ENCODE measurements at places on chromosomes 11 and 22.

GRCh38 chr11:100930185-100930778 is 199.3 kb downstream of the PGR start:
- no peak for DNase-seq

- no peak for DNase-seq
Observed at GRCh38 chr22:46439576-46440465, 97.6 kb downstream of the CELSR1 start.

DNA sequence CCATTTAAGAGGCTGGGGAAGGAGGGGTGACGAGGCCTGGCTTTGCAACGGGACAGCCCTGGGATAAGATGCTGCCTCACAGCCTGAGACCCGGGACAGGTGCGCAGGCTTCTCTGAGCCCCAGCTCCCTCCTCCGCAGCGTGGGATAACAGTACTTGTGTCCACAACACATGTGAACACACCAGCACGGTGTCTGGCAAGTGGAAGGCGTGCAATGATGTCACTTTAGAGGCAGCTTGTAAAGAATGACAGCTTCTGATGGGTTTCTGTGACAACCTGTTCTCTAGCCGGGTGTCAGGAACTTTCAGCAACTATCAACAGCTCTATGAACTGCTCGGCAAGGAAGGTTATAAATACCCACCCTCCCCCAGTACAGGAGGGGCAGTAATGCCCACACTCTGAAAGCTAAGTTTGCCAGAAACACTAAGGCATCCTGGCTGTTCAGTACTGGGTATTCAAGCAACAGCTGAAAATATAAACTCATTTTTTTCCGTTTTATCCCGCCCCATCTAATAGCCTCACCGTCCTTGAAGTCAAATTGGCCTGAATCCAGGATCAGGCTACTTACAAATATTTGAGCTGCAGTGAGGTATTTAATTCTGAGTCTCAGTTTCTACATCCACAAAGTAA is 59.7 kb downstream of the MYH9 start:
- no peak for DNase-seq

DNA sequence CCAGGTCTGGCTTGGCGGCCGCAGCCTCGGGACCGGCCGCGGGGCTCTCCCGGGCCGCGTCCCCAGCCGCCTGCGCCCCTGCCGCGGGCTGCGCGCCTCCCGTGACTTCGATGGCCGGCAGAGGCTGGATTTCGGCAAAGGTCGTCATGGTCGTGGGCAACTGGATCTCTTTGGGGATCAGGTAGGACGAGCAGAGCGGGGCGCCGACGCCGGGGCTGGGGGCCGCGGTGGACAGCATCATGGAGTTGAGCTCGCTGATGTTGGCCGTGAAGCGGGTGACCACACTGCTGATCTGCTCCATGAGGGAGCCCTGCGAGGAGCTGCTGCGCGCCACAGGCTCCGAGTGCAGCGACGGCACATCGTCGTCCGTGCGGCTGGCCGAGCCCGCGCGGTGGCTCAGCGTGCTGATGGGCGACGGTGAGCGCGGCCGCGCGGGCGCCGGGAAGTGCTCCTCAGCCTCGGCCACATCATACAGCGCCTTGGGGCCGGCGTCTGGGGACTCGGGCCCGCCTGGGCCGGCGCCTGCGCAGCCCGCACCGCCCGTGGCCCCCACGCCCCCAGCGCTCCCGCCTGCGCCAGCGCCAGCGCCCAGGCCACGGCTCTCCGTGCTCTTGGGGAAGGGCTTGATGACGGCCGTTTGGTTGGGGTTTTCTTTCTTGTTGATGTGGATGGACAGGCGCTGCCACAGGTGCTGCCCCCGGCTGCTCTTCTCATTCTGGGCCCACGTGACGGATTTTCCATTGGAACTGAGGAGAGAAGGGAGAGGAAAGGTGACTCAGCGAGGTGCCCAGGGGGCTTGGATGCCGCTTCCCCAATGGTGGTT is 171.4 kb upstream of the CTSC start:
- DNase-seq, result peak; percentile 46

DNA sequence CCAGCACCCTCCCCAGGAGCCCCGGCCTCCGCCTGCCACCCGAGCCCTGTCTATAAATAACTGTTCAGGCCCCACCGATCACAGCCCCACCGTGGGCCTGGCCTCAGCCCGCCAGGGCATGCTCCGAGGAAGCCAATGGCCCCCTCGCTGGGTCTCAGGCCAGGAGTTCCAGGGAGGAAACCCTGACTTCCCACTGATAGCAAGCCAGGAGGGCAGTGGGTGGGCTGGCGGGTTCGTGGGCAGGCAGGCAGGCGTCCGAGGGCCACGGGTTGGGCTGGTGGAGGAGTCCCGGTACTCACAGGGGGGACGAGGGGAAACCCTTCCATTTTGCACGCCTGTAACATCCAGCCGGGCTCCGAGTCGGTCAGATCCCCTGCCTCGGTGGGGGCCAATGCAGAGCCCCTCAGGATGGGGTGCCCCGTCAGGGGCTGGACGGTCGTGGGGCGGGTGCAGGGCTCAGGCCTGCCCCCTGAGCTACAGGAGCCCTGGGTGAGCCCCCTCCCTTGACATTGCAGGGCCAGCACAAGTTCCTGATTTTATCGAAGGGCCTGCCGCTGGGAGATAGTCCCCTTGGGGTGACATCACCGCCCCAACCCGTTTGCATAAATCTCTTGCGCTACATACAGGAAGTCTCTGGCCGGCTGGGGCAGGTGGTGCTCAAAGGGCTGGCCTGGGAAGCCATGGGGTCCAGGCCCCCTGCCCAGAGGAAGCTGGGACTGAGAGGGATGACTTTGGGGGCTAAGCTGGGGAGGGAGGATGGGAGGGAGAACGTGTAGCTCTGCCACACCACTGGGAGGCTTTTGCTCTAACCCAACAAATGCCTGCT is at the start of gene SPI1:
Gene SPI1, minus strand, starts transcription at position 538 of the 826 bp plus-strand sequence. Its CDS starts 194 bp downstream, at position 344.
- DNase-seq, result no peak

DNA sequence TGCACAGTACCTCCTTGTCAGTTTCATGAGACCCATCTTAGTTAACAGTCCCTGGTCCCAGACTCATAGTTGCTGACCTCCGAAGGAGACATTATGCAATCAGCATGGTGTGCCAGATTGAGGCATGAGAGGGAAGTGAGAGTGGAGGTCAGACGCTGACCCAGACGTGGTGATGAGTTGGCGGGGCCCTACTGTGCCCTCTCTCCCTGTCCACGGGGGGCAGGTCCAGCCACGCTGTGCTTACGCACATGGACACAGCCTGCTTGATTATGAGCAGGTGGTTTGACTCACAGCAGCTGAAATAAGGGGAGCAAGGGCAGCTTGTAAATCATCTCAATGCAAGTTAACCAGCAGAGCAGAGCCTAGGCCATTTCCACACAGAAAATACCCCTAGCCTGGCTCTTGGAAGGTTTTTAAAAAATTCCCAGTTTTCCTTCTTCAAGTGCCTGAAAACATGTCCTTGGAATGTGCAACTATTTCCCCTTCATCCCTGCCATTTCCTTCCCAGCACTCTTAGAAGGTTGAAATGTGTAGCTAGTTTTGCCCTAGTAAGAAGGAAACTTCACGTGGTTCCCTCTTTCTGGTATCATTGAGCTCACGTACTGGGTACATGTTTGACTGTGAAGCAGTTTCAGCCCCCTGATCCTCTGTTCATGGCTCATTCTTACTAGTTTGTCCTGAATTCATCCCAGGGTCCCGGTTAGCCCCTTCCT is 122.6 kb upstream of the SORL1-AS1 start:
- no peak for DNase-seq

DNA sequence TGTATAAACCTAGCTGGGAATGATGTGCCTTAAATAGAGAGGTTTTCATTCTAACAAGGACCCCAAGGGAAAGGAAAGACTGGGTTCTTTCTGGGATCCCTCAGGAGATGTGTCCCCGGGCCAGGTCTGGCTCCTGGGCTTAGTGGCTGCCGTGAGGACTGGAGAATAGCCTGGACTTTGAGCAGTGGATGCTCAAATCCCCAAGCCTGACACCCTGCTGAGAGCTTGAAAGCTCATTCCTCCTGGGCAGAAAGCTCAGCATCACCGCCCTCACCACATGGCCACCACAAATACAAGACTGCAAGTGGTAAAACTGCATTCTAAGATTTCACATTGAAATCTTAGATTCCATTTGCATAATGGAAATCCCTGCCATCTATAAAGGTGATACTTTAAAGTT is 79.4 kb upstream of the NARS2 start:
- peak; percentile 22 for DNase-seq

GRCh38 chr11:101010899-101011298 is 118.7 kb downstream of the PGR start:
- no peak for DNase-seq

DNA sequence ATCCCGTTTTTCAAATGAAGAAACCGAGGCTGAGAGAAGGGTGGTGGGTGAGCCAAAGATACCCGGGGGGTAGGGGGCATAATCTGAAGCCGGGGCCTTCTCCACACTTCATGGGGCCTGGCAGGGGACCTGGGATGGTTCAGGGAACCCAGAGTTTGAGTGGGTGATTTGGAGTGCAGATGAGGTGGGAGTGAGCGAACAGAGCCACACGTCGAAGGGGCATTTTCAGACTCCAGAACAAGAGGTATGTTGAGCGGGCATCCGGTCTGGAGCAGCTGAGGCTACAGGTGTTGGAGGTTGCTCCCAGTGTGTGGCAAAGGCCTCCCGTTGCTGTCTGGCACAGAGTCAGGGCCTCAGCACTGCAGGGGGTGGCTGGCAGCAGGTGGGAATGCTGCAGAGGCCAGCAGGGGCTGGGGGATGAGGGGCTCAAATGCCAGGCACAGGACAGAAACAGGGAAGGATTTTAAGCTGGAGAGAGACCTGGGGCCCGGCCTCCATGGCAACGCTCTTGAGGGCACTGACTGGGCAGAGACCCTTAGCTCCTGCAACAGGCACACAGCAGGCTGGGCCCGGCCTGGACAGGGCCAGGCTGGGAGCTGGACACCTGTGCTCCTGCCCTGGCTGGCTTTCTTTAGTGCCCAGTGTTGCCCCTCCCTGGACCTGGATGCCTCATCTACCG is 46.2 kb downstream of the WNT11 start:
- DNase-seq, result no peak

DNA sequence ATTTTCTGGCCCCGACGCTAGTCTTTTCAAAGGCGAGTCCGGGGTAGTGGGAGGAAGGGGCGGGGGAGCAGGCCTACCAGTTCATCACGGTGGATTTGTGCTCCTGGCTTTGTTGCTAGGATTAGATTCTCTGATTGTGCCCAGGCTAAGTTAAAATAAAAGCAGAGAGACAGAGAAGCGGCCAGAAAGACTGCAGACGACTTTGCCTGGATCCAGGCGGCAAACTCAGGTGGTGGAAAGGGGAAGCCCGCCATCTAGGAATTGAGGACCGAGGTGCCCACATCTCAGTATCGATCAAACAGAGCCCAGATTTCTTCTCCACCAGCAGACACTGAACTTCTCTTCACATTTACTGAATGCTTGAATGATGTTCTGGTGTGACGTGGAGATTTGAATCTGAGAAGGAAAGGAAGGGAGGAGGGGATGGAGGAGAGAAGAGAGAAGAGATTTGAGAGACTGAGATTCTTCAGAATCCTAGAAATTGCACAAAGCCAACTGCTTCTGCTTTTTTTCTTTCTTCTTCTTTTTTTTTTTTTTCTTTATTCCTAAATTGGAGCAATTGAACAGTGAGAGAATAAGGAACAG is 2.7 kb downstream of the FAT3 start:
- DNase-seq, result no peak

DNA sequence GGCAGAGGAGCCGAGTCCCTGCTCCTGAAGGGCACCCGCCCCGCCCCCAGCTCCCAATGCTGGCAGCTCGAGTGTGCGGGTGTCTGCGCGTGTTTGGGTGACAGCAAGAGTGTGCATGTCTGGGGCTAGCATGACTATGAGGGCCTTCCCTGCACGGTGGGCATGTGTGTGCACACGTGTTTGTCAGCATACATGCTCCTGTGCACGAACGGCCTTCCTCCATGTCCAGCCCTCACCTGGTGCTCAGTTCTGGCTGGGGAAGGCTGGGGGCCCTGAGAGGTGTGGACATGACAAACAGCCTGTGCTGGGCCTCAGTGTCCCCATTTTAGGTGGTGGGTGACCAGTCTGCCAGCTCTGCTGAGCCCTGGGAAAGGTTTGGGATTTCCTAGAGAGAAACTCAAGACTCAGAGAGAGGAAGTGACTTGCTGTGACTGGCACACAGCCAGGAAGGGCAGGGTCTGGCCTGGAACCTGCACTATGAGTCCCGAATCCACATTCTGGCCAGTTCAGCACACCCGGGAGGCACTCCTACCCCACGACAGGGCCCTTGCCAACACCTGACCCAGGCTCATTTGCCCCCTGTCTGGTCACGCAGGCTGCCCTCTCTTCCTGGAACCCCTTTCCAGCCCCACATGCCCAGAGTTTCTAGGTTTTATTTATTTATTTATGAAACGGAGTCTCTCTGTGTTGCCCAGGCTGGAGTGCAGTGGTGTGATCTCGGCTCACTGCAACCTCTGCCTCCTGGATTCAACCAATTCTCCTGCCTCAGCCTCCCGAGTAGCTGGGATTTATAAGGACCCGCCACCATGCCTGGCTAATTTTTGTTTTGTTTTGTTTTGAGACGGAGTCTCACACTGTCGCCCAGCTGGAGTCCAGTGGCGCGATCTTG is 3.3 kb upstream of the SHISA8 start:
- no peak for DNase-seq

DNA sequence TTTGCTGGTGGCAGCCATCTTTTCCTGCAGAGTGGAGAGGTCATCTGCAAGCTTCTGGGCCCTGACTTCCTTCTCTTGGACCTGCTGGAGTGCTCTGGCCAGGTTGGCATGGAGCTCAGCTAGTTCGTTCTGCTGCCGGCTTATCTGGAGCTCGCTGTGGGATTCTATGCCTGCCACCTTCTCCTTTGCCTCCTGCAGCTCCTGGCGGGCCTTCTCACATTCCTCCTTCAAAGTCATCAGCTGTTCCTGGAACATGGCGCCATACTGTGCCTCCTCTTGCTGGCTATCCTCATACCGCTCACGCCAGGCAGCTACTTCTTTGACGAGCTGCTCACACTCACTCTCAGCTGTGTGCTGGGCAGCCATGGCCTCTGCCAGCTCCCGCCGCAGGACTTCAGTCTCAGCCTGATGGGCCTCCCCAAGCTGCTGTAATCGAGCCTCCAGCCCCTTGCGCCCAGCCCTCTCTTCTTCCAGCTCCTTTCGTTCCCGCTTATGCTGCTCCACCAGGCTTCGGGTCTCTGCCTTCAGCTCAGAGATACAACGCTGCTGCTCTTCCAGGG is 16.1 kb downstream of the IL18BP start:
- DNase-seq, result no peak

DNA sequence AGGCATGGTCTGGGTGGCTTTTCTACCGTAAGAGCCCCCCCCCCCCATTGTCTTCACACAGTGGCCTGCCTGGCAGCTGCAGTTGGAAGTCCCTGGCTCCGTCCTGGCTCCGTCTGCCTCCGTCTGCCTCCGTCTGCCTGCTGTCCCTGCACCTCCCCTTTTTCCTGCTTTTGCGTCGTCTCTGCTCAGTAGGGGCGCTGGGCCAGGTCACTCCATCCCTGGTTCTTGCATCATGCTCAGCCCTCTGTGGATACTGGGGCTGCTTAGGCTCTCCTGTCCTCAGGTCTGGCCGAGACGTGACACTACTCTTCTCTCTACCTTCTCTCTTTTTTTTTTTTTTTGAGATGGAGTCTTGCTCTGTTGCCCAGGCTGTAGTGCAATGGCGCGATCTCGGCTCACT is 27.8 kb downstream of the AP2A2 start:
- no peak for DNase-seq

GRCh38 chr11:27875831-27876775 is 175.8 kb upstream of the BDNF start:
- DNase-seq, result no peak

- no peak for DNase-seq
Observed at GRCh38 chr11:114379394-114380069, 20.8 kb downstream of the C11orf71 start.

GRCh38 chr11:47391711-47392432 is 13.5 kb upstream of the SPI1 start:
- no peak for DNase-seq

- DNase-seq, result no peak
Observed at GRCh38 chr11:45285930-45286632, at the start of gene SYT13. Gene SYT13 (minus strand): TSS chr11:45286341. CDS start chr11:45286207, 134 bp downstream.

GRCh38 chr11:67505605-67506396 is 638 bp upstream of the PITPNM1 start:
- DNase-seq, result peak; percentile 93
